ENCODE measurements at places on chromosomes 5 and 9.
A peak's percentile ranks its signal among the peaks of the same experiment; 100 is the strongest.

- peaks cover 3% of the 10 kb centered on the region for H3K4me1 ChIP-seq
- H3K36me3 ChIP-seq: no peaks in the 10 kb centered on the region
- H3K27me3 ChIP-seq: no peaks in the 10 kb centered on the region
- no peak overlapping the region for H3K4me3 ChIP-seq
Measured at GRCh38 chr9:93306081-93306480, 122.1 kb downstream of the WNK2 start.

GRCh38 chr9:134209731-134210311, 45.5 kb upstream of the RNU6ATAC start:
- H3K4me3 ChIP-seq: no peak overlapping the region
- H3K36me3 ChIP-seq: no peaks in the 10 kb centered on the region
- no peak for DNase-seq
- no peaks in the 10 kb centered on the region for H3K27me3 ChIP-seq

- no peak overlapping the region for H3K4me3 ChIP-seq
- DNase-seq: no peak
- H3K27ac ChIP-seq: no peak overlapping the region
- H3K4me1 ChIP-seq: no peaks in the 10 kb centered on the region
- H3K36me3 ChIP-seq: no peaks in the 10 kb centered on the region
Measured at GRCh38 chr5:16791904-16792597, 144.0 kb downstream of the MYO10 start.

DNA sequence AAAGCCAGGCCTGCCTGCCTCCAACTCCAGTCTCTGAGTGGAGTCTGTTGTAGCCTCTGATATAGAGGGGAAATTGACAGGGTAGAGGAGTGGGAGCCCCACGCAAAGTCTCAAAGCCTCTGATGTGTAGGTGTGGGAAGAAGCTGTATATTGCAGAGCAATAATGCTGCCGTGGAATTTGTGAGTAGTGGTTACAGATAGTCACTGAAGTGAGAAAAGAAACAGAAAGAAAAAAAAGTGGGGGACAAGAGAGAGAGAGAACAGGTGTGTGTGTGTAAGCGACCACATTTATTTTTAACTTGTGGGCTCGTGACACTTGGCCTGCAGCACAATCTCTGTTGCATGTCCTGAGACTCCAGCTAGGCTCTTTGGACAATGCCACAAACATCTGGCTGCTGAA, 227.8 kb downstream of the NSG2 start:
- DNase-seq: no peak
- H3K36me3 ChIP-seq: no peaks in the 10 kb centered on the region
- H3K4me1 ChIP-seq: no peaks in the 10 kb centered on the region
- no peak overlapping the region for H3K4me3 ChIP-seq
- no peaks in the 10 kb centered on the region for H3K27me3 ChIP-seq
- no peak overlapping the region for H3K27ac ChIP-seq

- no peaks in the 10 kb centered on the region for H3K36me3 ChIP-seq
- H3K27ac ChIP-seq: peak overlapping the region; percentile 99
- peaks cover 11% of the 10 kb centered on the region for H3K4me1 ChIP-seq
- no peak for DNase-seq
- H3K27me3 ChIP-seq: no peaks in the 10 kb centered on the region
- peak overlapping the region; percentile 99 for H3K4me3 ChIP-seq
Measured at GRCh38 chr5:57172466-57173318, 1.2 kb upstream of the GPBP1 start.

- no peaks in the 10 kb centered on the region for H3K4me1 ChIP-seq
- no peak overlapping the region for H3K27ac ChIP-seq
- no peaks in the 10 kb centered on the region for H3K27me3 ChIP-seq
- no peak for DNase-seq
Measured at GRCh38 chr9:87255431-87256155, 242.1 kb upstream of the DAPK1 start.

GRCh38 chr9:112917047-112917986, 26.6 kb upstream of the SLC46A2 start:
- H3K4me3 ChIP-seq: no peak overlapping the region
- H3K4me1 ChIP-seq: no peaks in the 10 kb centered on the region
- H3K27ac ChIP-seq: no peak overlapping the region
- no peak for DNase-seq
